CD4-positive, alpha-beta T cell treated with Interleukin-10 for 1 hour (primary cell): ENCODE measurements at places on chromosomes 6 and 20.

- no peak for DNase-seq
Observed at GRCh38 chr6:74851596-74851995, 354.3 kb downstream of the COL12A1 start.

DNA sequence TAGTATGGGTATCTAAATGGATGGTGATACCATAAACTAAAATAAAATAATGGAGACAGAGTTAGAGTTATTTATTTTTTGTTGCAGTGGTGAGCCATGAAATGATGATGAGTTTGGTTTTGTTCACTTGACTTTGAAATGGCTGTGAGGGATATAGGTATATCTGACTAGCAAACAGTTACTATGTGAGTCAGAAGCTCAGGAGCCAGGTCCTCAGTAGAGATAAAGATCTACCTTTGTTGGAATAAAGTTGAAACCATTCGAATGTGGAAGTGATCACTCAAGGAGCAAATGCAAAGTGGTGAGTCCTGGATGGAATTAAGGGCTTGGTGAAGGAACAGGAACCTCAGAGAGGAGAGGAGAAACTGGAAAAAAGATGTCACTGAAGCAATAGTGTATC, 86.0 kb upstream of the TPD52L1 start:
- DNase-seq: no peak

DNA sequence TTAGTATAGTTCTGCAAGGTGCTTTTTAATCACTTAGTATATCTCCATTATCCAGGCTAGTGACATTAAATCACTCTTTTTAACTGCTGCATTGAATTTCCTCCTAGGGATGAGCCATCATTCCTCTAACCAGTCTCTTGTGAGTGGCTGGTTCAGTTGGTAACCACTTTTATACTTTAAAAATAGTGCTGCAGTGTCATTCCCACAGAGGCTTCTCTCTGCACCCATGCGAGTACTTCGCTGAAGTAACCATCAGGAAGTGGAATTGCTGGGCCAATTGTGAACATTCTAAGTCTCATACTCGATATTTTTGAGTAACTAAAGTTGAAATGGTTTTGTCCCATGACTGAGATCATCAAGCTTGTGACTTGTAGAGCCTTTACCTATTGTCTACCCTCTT, 2.1 kb downstream of the BTN3A2 start:
- DNase-seq: peak; percentile 27

- no peak for DNase-seq
Observed at GRCh38 chr20:41100001-41100480, 37.3 kb upstream of the PLCG1 start.

- no peak for DNase-seq
Observed at GRCh38 chr6:69881322-69882151, 15.2 kb downstream of the COL19A1 start.

DNA sequence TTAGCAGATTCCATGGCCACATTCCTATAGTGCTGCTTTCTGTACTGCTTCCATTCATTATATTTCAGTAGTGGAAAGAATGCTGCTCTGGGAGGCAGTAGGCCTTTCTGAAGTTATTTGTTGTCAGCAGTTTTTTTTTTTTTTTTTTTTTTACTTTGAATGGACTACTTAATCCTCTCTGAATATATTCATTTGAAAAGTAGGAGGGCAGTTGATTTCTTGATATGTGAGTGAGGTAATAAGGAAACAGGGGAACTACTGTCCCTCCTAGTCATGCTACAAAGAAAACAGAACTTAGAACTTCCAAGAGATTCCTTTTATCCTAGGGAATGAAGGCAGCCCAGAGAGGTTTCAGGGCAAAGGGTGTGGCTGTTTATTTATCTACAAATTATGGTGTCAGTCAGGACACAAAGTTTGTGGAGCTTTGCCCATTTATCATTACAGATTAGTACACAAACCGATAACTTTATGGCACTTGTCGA, 155.9 kb downstream of the JARID2 start:
- DNase-seq: no peak

DNA sequence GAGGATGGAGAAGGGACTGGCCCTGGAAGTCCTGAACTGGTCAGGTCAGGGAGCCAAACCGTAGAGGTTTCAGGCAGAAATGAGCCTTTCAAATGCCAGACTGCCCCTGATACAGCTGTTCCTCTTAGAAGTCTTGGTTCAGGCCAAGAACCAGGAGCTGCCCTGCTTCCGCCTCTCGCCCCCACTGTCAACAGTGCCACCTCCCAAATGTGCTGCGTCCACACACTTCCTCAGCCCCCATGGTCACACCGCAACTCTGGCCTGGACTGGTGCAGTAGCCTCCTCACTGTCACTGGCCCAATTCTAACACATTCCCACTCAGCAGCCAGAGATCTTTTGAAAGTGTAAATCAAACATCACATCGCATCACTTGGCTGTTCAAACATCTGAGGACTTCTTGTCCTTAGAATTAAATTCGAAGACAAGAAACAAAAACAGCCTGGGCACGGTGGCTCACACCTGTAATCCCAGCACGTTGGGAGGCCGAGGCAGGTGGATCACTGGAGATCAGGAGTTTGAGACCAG, 69.7 kb downstream of the STK35 start:
- DNase-seq: no peak

DNA sequence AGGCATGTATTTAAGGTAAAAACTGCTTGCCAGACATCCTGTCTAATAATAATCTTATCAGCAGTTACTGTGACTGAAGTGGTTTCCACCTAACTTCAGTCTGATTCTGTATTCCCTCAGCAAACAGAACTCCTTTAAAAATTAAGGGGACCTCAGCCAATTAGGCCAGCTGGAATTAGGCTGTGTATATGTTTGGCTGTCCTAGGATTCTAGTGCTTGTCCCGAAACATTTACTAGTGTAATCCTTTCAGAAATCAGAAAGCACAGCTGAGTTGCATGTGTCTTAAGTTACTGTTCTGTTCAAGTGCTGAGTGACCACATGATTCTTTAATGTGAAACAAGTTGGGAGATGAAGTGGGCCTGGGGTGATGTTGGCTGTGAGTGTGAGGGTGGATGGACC, 120.9 kb upstream of the SUPT3H start:
- DNase-seq: no peak

GRCh38 chr6:64326939-64327338, 691.3 kb downstream of the PHF3 start:
- no peak for DNase-seq

DNA sequence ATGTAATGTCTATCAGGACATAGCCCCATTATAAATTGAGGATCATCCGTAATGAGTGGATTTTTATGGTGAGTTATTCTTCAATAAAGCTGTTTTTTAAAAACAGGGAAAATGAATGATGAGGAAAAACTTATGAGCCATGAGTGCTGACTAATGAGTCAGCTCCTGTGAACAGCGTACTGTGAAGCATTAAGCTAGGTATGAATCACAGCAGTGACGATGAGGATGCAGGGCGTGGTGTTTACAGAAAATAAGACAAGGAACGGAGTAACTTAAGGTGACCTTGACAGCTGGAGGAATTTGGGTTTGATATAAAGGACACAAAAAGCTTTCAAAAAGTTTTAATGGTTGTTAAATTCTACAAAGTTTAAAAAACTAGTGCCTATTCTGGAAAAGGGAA, 96.3 kb downstream of the FOXF2 start:
- DNase-seq: no peak

GRCh38 chr6:122694602-122695001, 84.4 kb downstream of the PKIB start:
- DNase-seq: no peak

GRCh38 chr6:74491844-74492374, 713.9 kb downstream of the COL12A1 start:
- DNase-seq: no peak

GRCh38 chr6:89640804-89641203, 2.3 kb upstream of the LYRM2 start:
- DNase-seq: no peak

GRCh38 chr6:71678091-71678490, 208.3 kb upstream of the RIMS1 start:
- no peak for DNase-seq

DNA sequence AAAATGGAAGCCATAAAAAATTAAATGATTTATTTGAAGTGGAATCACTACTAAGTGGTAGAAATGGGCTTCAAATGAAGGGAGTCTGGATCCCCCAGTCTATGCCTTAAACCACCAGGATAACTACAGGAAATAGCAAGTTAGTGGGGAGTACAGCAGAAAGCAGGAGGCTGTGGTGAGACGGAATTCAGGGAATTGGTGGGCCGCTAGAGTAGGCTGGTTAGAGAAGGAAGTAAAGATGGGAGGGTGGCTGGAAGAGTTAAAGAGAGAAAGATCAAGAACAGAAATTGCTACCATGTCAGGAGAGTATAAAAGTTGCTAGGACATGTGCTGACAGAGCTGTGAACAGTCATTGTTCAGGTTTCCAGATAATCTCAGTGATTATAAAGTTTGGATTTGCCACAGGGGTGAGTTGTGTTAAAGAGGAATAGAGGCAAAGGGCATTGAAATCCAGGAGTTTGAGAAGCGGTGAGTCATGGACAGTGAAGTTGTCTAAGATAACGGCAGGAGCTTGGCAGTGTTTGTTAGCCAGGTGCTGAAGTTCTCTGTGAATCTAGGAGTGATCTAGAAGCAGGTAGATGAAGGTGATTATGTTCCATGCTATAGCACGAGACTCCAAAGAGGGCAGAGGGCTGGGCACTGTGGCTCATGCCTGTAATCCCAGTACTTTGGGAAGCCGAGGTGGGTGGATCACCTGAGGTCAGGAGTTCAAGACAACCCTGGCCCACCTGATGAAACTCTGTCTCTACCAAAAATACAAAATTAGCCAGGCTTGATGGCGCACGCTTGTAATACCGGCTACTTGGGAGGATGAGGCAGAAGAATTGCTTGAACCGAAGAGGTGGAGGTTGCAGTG, 13.7 kb upstream of the HINT3 start:
- DNase-seq: no peak

GRCh38 chr6:162625846-162626540, 101.6 kb downstream of the PRKN start:
- no peak for DNase-seq

- DNase-seq: no peak
Observed at GRCh38 chr6:2264932-2265331, 19.5 kb upstream of the GMDS start.

DNA sequence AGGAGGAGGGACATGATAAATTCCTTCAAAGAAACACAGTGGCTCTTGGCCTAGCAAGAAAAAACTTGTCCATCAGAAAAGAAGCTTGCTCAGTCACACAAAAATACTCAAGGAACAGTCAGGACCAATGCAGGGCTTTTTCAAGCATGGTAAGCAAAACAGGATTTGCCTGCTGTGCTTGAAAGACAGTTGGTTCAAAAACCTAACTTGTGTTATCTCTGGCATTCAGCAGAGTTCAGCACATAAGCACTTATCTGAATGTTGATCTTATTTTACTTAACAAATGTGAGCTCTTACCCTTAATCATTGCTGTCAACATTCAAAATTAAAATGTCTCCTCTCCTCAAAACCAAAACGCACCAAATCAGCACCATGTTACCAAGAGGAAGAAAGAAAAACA, 38.3 kb downstream of the ATG5 start:
- no peak for DNase-seq

DNA sequence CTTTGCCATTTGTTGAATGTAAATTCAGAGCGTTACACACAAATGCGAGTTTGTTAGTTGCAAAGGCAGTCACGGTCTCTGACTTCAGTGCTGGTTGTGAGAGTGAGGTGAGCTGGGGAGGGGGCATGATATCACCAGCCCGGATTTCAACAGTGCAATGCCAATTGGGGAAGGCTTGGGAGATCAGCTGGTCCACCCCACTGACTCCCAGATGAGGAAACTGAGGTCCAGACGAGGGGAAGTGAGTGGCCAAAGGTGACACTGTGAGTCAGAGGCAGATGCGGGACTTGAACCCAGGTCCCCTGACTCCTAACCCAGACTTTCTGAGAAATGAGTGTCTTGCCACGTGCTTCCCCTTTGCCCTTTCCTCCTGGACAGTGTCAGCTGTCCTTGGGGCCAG, 62.1 kb downstream of the CEBPB start:
- DNase-seq: no peak

GRCh38 chr20:44533928-44534327, 12.1 kb upstream of the SERINC3 start:
- DNase-seq: no peak

DNA sequence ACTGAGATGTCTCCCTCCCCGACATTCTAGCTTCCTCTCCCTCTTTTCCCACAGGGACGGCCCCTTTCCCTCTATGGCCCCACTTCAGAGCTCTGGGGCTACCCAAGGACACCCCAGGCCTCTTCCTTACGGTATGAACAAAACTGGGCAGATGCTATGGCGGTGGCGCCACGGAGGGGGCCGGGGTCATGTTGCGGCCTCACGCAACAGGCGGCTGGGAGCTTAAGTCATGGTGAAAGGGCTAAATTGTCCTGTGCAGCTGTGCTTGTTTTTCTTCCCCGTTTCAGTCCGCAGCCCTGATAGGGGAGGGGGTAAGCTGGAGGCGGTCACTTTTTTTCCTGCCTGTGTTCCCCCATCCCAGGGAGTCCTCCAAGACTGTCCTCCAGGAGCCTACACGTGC, 17.6 kb upstream of the KIAA1755 start:
- DNase-seq: no peak

GRCh38 chr6:170473301-170473717, 79.8 kb downstream of the PSMB1 start:
- no peak for DNase-seq

DNA sequence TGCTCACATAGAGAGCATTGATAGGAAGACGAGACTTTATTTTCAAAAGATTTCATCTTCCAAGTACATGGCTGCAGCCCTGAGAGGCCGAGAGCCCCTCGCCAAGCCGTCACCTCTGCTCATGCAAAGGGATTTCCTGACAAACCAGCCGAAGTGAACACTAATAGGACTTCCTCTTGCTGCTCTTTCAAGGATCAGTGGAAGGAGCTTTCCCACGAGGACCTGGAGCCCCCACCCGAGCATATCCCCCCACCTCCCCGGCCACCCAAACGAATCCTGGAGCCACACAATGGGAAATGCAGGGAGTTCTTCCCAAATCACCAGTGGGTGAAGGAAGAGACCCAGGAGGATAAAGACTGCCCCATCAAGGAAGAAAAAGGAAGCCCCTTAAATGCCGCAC, 69.3 kb downstream of the PTPN1 start:
- no peak for DNase-seq

- no peak for DNase-seq
Observed at GRCh38 chr20:52439375-52439774, 247.8 kb upstream of the ZFP64 start.

GRCh38 chr6:35216851-35217811, 3.4 kb downstream of the SCUBE3 start:
- no peak for DNase-seq

DNA sequence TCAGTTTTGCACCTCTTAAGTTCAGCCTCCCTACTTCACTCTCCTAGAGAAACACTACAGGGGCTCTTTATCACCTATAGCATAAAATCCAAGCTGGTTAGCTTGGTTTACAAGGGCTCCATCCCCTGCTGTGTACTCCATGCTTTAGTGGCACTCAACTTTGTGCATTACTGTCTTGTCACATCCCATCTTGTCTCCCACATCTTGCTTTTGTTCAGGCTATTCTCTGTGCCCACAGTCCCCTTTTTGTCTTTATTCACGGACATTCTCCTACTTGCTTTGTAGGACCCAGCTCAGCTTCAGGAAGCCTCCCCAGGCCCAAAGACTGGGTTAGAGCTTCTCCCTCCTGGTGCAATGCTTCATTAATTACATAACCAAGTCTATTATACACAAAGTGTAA, 107.9 kb upstream of the SPACA1 start:
- DNase-seq: no peak
